ENCODE measurements at places on chromosomes 2 and 18.

- no peak for DNase-seq
These were observed at the start of gene SPIRE1 for GRCh38 chr18:12657684-12658425. SPIRE1 (minus strand) TSS chr18:12658107; CDS start chr18:12657866, 241 bp downstream.

- DNase-seq, result no peak
These were observed 74.2 kb downstream of the NFATC1 start for GRCh38 chr18:79469751-79470505.

DNA sequence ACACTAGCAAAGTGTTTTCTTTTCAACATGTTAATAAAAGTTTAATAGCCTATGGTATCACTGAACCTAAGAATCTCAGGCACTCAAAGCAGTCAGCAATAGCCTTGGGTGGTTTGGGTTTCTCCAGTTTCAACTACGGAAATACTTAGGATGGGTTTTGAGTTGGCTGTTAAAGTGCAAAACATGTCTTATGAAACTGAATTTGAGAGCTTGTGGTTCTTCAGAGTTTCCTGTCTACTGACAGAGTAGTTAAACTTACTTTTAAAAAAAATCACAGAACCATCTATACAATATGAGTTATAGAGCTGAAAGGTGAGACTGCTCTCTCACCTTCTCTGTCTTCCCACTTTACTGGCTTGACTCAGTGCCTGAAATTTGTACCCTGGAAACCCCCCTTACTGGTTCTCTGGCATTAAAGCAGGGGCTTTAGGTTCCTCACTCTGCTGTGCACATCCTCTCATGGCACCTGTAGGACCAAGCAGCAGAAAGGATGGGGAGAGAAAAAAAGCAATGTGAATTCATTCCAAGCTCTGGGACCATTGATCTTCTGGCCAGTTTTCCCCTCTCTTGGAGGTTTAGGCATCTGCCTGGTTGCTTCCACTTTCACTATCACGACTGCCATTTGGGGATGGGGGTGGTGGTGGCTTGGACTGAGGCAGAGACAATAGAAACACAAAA lies 18.1 kb downstream of the CCDC141 start:
- no peak for DNase-seq

DNA sequence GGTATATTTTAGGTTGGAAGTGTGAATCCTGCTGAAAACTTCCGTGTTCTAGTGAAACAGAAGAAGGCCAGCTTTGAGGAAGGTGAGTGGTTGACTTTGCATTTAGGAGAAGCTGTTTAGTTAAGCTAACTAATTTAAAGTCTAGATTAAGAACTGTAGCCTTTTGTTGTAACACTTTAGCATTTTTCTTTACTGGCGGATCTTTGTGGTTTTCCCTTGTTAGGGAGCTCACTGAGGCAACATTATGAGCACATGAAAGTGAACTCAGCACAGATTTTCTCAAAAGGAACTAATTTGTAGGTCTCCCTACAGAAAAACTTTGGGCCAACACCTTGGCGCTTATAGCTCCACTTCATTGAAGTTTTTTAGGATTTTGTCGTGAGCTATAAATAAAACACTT lies 52.8 kb downstream of the XRCC5 start:
- no peak for DNase-seq

DNA sequence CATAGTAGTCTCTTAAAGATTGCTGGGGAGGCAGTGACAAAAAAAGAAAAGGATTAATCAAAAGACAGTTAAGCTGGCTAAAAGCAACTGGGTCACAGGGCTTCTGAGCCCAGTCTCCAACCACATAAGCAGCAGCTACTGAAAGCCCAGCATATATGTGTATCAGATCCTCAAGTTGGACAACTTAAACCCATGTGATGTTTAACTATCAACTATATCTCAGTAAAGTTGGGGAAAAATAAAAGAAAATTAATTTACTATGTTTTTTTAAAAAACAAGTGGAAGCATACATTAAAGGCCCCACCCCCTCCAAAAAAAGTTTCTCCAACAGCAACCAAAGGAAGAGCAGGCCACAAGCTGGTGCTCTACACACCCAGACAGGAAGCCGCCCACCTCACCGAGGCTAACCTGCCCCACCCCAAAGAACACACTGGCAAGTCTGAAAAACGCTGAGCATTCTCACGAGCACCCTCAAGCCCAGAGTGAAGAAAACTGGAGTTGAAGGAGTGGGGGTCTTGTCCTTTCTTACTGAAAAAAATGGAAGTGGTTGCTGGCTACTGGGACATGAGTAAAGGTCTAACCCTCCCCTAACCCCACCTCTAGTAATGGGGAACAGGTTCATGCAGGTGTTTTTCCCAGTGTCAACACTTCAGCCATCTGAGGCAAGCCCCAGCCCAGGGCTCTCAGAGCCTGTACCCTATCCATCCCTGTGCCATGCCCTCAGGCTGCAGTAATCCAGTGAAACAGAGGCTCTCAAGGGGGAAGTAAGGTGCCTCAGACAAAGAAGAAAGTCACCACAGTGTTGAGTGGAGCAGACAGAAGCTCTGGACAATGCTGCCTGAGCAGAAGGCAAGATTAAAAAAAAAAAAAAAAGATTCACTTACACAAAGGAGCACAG lies 106.3 kb downstream of the GYPC start:
- DNase-seq, result no peak

GRCh38 chr2:119433636-119434327 lies 2.1 kb downstream of the TMEM37 start:
- no peak for DNase-seq

- no peak for DNase-seq
These were observed 110.7 kb downstream of the MDH1 start for GRCh38 chr2:63699549-63699839.

DNA sequence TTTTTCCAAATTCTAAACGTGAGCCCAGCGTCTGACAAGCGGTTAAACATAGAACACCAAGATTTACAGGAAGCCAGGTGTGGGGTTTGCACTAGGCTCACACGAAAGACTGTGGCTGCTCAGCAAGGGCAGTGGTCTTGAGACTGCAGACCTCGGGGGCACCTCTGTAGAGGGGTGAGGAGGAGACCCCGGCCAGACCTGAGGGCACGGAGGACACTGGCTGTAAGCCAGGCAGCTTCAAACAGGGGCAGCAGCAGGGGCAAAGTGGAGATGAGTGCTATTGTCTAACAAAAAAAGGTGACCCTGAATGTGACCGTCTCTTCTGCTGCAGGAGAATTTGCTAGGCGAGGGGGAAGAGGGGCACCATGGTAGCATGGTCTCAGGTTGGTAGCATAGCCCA lies 140.3 kb downstream of the CYP26B1 start:
- DNase-seq, result no peak

GRCh38 chr2:25981596-25982272 lies 563 bp downstream of the KIF3C start:
- DNase-seq, result no peak

GRCh38 chr2:195532628-195533271 lies 124.3 kb upstream of the SLC39A10 start:
- DNase-seq, result no peak

GRCh38 chr2:240131941-240132650 lies 4.0 kb downstream of the COPS9 start:
- DNase-seq, result no peak

- no peak for DNase-seq
These were observed 230.7 kb downstream of the KCNH7 start for GRCh38 chr2:162607915-162608314.

DNA sequence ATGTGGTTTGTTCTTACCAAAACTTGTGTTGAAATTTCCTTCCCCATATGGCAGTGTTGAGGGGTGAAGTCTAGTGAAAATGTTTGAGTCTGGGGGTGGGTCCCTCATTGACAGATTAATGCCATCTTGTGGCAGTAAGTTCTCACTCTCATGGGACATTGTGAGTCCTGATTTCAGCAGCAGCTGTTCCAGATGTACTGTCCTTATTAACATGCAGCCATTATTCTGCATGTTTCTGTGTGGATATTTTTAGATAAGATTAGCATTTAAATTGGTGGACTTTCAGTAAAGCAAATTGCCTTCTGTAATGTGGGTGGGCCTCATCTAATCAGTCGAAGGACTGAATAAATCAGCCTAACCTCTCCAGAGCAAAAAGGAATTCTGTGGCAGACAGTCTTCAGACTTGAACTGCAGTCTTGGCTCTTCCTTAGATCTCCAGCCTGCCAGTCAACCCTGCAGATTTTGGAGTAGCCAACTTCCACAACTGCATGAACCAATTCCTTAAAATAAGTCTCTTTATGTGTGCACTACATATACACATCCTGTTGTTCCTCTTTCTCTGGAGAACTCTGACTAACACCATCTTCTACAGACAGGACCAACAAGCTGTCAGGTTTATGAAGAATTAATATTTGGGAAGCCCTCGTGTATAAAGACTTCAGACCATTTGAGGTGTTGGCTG lies 138.7 kb upstream of the ZNF516 start:
- no peak for DNase-seq

- DNase-seq, result peak; percentile 25
These were observed 86.8 kb downstream of the FMNL2 start for GRCh38 chr2:152421521-152422370.

GRCh38 chr18:986051-986450 lies 81.4 kb downstream of the ADCYAP1 start:
- no peak for DNase-seq

DNA sequence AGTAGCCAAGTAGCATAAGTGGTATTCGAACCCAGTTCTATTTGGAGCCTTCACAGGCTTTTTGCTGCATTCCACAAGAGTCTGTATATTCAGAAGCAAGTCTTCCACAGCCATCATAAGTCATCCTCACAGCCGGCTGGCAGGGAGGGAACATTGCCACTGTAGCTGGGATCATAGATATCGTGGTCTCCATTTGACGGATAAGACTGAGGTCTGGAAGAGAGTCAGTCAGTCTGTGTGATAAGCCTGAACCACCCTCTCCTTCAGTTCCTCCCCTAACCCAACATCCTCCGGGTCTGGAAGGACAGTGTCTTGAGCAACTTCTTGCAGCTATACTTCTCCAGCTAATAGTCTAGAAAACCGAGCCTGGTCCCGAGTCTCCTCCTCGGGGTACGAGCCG lies 17.0 kb upstream of the C1QL2 start:
- DNase-seq, result no peak

DNA sequence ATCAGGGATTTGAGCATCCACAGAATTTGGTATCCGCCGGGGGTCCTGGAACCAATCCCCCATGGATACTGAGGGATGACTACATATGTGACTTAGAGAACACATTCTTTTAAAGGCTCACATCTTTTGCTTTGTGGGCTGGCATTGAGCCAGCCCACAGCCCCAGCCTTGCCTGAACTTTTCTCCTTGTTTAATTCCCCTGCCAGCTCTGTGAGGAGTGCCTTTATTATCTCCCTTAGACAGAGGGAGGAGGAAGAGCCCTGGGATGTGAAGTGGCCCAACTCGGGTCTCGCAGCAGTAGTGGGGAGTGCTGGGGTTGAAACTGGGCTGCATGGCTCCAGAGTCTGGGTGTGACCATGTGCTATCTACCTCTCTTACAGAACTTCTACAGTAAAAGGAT lies 7.6 kb downstream of the TTC39C start:
- no peak for DNase-seq

DNA sequence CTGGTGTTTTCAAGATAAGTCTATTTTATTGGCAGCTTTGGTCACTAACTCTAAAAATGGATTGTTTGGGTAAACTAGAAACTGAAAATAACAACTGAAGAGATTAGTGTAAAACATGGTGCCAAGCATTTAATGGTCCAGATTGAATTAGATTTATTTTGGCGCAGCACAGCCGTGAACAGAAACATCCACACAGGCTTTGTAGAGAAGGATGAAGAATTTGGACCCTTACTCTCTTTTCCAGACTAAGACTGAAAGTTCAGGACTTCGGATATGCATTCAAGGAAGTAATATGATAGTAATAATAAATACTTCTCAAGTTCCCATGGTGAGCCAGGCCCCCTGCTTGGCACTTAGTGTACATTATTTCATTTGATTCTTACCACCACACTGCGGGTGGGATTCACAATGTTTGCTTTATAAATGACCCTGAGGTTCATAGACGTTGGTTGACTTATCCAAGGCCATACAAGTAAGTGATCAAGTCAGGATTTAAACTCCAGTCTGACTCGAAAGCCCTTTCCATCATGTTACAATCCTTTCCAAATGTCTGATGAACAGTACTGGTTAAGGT lies 54.2 kb upstream of the ITGB6 start:
- no peak for DNase-seq

DNA sequence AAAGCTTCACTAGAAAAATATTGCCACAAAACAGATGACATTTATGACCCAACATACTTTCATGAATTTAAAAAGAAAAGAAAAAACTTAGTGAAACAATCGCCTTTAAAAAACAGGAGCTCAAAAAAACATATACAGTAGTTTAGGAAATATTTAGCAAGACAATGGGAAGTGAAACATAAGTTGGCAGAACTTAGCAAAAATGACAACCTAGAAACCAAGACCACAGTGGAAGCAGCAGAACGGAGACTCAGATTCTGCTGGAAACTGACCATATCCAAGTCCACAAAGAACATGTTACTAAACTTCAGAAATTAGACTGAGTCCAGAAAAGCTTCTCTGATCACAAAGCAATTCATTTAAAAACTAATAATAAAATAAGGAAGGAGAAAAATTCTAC lies 41.8 kb upstream of the CTAGE1 start:
- DNase-seq, result no peak

DNA sequence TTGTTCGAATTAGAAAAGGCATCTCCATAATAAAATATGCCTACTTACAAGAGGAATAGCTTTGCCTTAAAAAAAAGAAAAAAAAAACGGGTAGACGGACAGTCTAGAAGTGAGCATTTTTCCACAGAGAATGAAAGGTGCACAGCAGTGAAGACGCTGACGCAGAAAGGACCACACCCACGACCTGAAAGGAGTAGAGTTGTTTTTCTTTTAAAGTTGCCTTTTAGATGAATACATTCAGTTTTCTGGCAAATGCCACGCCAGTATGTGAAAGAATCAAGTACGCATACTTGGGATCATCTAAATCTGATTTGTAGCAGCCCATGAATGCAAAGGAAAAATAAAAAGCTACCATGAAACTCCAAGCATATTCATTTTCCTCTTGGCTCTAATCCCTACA lies 809.2 kb upstream of the SOX11 start:
- no peak for DNase-seq

- no peak for DNase-seq
These were observed 20.2 kb downstream of the B3GNT2 start for GRCh38 chr2:62216113-62216512.

DNA sequence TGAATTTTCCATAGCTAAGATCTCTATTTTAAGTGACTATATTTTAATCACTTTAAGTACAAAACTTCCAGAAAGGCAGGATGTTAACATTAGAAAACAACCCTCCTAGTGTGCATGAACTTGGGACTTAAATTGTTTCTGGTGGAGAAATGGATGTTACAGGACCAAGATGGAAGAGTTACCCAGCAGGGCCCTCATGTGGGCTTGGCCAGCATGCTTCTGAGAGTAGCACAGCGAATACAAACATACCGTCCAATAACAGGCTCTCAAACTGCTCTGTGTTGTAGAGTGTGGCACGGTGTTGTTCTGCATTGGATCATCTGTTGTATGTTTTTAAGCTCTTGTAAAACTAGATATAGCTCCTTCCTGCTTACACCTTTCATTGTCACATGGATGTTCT lies 346.1 kb upstream of the SMIM21 start:
- no peak for DNase-seq

DNA sequence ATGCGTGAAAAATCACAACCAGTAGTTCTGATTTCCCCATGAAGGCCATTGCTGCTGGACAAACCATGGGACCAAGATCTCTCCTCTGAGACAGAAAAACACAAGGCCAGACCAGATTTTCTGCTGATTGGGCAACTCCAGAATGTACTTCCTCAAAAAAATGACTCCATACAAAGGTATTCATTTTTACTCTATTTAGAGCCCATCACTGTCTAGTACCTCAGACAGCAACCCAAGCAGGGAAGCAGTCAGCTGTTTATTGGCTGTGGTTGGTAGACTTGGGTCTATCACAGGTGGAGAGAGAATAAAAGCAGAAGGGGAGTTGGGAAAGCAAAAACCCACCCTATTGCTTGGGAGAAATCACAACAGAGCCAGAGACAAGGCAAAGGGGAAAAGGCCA lies 219.9 kb downstream of the PIK3C3 start:
- no peak for DNase-seq

- no peak for DNase-seq
These were observed 90.3 kb upstream of the MAP3K20 start for GRCh38 chr2:172985139-172985892.
